ENCODE measurements at places on chromosomes 13 and 19.

DNA sequence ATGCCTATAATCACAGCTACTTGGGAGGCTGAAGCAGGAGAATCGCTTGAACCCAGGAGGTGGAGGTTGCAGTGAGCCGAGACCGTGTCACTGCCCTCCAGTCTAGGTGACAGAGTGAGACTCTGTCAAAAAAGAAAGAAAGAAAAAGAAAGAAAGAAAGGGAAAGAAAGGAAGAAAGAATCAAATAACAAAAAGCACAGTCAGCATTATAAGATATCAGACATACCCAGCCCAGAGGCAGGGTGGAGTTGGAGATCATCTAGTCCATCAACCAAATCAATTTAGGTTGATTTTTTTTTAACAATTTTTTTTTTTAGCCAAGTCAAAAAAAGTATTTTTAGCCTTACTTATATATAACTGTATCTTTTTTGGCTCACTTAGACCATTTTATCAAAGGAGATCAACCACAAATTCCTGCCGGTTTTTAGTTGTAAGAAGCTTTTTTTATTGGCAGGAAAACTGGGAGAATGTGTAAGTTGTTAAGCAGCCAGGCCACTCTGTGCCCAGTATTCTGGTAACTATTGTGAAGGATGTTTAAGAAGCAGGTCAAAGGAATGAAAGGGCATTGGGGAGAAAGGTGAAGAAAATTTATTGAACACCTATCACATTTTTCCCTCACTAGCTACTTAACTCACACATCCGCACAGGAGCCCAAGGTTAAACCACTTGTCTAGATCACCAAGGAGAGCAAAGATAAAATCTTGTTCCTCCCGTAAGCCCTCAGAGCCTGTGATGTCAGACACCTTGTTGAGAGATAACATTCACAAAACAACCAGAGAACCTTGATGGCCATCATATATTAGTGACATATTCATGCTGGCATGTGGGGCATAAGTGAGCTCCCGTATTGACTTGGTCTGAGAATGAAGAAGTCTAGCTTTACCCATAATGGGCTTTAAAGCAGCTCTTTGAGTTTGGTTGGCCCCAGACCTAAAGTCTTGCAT lies 91.8 kb downstream of the COL4A2 start:
- no peak for DNase-seq

DNA sequence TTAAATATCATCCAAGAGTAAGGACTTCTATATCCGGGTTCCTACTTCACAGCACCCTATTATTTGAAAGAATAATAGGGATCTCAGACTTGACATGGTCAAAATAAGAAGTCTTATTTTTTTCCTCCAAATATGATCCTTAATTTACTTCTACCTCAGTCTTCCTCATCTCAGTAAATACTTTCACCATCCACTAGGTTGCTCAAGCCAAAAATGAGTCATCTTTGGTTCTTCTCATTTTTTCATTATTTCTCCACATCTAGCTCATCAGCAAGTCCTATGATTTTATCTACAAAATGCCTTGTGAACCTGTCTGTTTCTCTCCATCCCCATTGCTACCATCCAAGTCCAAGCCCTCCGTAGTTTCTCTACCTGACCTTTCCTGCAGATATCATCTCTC lies 121.9 kb upstream of the GJB6 start:
- no peak for DNase-seq

GRCh38 chr19:8240274-8241229 lies 31.4 kb downstream of the CERS4 start:
- no peak for DNase-seq

GRCh38 chr19:12833738-12834565 lies 427 bp downstream of the RTBDN start:
- peak; percentile 90 for DNase-seq

DNA sequence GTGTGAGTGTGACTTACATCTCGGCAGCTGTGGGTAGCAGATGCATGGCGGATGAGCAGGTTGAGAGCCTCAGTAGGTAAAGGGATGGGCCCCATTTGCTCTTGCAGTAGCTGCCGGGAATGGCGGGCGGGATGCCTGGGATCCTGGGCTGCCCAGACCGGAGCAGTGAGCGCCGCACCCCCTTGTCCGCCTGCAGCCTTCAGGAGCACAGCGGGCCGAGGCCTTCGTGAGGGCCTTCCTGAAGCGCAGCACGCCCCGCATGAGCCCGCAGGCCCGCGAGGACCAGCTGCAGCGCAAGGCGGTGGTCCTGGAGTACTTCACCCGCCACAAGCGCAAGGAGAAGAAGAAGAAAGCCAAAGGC lies 4.1 kb downstream of the POP4 start:
- no peak for DNase-seq

Measured in NCI-H1417 (cell line).